ENCODE measurements at places on chromosomes 11 and 22.

- peak; percentile 59 for DNase-seq
These were observed at the start of gene LGR4 for GRCh38 chr11:27472398-27473016. Gene LGR4, minus strand, starts transcription at chr11:27472790. Its CDS starts 488 bp downstream, at chr11:27472302.

DNA sequence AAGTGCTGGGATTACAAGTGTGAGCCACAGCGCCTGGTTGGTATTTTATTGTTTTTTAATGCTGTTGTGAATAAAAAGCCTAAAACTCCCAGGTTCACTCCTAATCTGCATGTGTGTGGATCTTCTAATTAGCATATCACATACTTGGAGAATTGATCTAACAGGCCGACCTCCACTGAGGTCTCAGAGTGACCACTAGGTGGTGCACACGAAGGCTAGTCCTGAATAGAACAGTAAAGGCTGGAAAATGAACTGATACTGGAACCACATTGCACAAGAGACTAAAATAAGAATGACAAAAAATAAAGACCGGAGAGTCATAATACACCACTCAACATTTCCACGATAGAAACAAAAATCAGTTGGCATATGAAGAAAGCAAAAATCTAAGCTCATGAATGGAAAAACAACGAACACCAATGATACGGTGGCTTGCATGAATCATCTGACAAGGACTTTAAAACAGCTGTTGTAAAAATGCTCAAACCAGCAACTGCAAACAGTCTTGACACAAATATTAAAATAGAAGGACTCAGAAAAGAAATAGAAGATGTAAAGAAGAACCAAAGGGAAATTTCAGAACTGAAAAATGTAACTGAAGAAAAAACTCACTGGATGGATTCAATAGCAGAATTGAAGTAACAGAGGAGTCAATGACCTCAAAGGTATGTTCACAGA is 19.2 kb downstream of the PIM3 start:
- DNase-seq = peak; percentile 61

DNA sequence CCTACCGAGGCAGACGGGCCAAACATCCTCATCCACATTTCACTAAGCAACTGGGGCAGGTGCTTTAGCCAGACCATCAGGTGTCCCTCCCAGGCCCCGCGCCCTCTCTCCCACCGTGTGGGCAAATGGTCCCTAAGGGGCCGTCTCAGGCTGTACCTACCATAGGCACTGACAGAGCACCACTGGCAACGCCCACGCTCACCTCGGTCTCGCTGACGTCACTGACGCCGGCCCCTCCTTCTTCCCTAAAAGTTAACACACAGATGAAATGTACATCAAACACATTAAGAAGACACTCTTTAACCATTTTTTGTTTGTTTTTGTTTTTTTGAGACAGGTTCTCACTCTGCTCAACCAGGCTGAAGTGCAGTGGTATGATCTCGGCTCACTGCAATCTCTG is 9.4 kb downstream of the TTLL1 start:
- no peak for DNase-seq

- DNase-seq = no peak
These were observed 19.4 kb downstream of the TRMU start for GRCh38 chr22:46354993-46355305.

DNA sequence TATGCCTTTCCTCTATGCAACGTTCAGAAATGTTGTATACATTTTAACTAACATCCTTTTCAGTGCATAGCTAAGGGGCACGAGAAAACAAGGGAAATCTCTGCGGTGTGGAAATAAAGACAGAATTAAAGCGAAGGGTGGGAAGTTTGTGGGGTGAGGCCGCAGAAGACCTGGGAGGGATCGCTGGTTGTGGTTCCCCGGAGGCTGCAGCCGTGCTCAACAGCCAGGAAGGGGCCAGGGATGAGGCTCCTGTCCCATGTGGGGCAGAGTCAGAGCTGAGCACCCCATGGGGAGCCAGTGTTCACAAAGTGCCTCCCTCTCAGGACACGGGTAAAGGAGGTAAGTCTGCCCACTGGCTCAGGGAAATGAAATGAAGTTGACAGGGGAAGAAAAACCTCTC is 67.5 kb downstream of the MYEOV start:
- no peak for DNase-seq

DNA sequence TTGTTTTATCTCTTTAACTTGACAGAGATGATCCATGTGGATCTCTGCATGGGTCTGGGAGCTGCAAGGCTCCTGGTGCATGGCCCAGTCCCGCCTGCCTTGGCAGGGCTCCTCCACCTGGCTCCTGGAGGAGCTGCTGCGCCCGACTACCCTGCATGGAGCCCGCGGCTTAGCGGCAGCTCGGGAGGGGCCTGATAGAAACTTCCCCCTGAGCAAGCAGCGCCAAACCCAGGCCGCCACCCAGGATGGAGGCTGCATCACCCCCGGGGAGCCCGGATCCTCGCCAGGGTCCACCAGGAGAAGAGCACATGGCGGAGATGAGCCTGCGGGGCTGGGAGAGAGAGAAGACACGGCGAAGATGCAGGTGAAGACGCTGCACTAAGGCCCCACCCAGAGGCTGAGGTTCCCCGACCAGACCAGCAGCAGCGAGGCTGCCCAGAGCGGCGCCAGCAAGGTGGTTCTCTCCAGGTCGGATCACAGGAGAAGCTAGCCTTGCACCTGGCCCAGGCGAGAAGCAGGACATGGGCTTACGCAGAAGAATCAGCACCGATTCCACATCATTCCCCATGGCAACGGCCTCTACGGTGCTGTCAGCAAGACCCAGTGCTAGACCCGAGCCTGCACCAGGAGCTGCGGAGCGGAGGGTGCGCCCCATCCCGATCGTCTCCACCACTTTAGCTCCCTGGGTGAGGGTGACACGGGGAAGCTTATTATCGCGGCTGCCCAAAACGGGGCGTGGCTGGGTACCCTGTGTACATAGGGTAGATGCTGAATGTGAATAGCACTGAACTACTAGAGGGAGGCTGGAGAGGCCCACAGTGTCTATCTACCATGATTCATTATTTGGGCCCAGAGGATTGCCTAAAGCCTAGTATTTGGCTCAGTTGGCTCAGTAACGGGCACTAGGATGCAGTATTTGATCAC is 41.3 kb upstream of the VPREB1 start:
- DNase-seq = no peak

DNA sequence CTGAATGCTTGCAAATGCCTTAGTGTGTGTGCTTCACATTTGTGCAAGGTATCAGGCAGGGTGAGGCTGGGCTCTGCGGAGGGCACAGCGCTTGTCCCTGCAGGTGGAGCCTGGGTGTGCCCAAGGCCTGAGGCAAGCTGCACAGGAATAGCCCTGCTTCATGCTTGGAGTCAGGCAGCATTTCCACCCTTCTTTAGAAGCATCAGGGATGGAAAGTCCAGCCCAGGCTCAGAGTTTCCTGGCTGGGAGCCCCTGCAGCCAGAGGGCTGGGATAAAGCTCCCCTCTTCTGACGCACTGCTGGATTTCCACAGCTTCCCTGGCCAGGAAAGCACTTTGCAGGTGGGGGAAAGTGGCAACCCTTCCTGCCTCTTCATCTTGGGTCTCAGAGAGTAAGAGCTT is 63.4 kb downstream of the GALNT18 start:
- DNase-seq = no peak

GRCh38 chr11:76495019-76495418 is 50.2 kb downstream of the EMSY start:
- DNase-seq = no peak

- no peak for DNase-seq
These were observed 23.5 kb upstream of the P2RY6 start for GRCh38 chr11:73248526-73249185.

- DNase-seq = no peak
These were observed 804.9 kb downstream of the BRD1 start for GRCh38 chr22:49022816-49023160.

GRCh38 chr11:64444838-64445441 is 86.0 kb downstream of the RPS6KA4 start:
- DNase-seq = no peak

GRCh38 chr22:40388231-40388630 is 17.8 kb downstream of the SGSM3 start:
- DNase-seq = no peak

- DNase-seq = no peak
These were observed 8.5 kb downstream of the BACE1-AS start for GRCh38 chr11:117299351-117300282.

DNA sequence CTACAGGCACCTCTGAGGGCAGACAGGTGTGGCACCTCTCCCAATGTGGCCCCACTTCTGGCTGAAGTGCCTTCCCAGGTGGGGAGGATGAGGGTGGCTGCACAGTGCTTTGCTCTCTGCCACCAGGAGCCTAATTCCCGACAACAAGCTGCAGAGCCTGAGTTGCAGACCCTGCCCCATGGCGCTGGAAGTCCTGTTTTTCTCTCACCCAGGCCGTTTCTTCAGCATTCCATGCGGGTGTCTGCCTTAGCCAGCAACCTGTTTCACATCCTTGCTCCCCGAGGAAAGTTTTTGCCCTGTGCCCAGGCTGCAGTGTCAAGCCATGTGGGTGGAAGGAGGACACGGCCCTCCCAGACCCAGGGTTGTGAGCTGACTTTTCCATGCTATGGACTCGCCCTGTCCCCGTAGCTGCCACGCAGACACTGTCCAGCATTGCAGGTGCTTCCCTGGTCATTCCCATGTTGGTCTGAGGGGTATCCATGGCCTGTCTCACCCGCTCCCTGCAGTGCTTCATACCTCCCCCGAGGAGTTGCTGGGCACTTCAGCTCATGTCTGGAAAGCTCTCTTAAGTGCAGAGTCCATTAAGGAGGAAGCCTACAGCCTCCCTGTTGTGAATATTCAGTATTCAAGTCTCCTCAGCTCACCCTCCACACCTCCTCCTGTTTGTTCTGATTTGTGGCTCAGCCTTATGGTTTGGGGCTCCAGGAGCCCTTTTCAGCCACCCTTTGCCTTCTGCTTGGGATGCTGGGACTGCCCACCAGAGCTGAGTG is 2.9 kb downstream of the DAGLA start:
- DNase-seq = no peak

DNA sequence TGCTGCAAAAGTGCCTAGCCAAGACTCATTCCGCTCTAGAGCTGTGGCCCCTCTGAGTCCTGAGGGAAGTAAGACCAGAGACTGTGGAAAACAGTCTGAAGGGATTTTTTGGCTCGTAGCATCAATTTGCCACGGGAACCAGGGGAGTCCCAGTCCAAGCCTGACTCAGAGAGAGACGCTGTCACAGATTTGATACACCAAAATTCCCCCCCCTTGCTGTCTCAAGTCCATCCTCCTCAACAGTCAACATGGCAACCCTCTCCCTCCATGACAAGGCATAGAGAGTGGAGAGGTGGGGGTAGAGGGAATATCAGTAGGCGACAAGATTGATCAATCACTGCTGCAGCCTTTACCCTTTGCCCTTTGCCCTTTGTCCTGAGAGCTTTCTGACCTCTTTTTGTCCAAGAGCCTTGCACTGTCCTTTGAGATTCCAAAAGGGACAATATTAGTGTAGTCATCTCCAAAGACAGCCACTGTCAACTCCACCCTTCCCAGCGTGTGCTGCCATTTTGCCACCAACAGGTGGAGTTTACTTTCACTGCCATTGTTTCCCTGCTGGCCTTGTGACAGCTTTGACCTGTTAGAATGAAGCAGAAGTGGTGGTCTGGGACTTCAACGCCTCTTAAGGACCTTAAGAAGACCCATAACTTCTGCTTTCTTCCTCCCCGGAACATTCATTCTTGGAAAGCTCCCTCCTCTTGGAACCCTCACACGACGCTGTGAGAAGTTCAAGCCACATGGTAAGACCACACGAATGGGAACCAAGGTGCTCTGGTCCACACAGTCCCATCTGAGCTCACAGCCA is 7.3 kb downstream of the SLC15A3 start:
- DNase-seq = no peak

DNA sequence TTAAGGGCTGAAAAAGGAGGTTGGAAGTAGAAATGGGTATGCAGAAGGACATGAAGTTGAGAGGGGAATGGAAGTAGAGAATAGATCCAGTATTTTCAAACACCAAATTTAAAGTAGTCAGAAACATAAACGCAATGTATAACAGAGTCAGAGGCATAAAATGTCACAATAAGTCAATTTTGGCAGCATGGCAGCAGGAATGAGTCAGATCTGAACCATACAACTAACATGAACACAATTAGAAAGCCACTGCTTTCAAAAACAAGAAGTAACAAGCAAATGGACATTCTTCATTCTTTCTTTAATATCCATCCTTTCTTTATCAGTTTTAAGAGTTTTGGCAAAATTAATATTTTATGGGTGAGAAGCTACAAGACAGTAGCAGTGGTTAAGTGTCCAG is 2.5 kb downstream of the CHORDC1 start:
- peak; percentile 37 for DNase-seq

DNA sequence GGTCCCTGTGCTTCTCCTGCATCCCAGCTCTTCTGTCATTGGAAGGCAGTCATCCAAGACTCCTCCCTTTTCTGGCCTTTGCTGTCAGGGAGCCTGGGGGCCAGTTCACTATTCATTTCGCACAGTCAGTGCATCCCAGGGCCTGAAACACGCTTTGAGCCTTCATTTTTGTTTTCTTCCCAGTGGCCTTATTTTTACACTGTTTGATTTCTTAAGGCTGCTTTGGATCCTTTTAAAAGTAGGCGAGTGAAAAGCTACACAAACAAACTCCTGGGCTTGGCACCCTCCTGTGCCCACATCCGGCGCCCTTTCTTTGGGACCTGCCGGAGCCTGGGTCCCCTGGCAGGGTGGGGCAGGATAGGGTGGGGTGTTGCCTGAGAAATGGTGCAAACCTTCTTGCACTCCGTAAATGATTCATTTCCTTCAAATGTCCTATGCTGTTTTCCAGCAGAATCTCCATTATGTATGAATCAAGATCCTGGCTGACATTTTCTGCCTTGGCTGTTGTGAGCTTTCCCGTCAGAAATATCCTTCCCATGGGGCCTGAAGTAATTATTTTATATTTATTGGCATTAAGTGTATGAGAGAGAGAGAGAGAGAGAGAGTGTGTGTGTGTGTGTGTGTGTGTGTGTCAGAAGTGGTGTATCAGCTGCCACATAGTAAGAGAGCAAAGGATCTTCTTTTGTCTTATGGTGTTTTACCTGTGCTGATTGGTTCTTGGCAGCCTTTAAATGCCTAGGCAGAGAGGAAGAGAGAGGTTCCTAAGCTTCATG is 45.6 kb downstream of the BCR start:
- no peak for DNase-seq

DNA sequence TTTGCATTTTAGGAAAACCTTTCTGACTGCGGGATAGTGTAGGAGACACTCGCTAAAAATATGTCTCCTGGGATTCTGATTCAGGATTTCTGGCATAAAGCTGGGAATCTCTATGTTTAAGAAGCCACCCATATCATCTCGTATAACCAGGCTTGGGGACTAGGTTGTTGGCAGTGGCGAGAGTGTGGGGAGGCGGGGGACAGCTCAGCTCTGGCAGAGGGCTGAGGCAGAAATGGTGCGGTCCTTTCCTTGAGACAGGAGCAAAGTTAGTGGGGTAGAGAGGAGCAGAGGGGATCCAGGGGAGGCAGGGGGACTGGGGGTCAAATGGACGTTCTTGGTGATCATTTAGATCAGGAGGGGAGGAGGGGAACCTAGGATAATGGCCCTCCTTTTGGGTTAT is 74.3 kb downstream of the TEAD1 start:
- no peak for DNase-seq

GRCh38 chr11:71987521-71987920 is 11.2 kb upstream of the IL18BP start:
- no peak for DNase-seq

- no peak for DNase-seq
These were observed 47.8 kb upstream of the ALX4 start for GRCh38 chr11:44357711-44358110.
